Activated naive CD8-positive, alpha-beta T cell treated with anti-CD3 and anti-CD28 coated beads, Interleukin-2, amount 50 U/mL, for 24 hours (primary cell): ENCODE measurements at places on chromosomes 5 and 9.
A peak's percentile ranks its signal among the peaks of the same experiment; 100 is the strongest.

- peaks cover 19% of the 10 kb centered on the region for H3K4me1 ChIP-seq
- no peaks in the 10 kb centered on the region for H3K36me3 ChIP-seq
- H3K27me3 ChIP-seq = peaks cover 5% of the 10 kb centered on the region
- no peak overlapping the region for H3K27ac ChIP-seq
- no peak overlapping the region for H3K4me3 ChIP-seq
Observed at GRCh38 chr5:6273749-6274148, 104.6 kb downstream of the MED10 start.

DNA sequence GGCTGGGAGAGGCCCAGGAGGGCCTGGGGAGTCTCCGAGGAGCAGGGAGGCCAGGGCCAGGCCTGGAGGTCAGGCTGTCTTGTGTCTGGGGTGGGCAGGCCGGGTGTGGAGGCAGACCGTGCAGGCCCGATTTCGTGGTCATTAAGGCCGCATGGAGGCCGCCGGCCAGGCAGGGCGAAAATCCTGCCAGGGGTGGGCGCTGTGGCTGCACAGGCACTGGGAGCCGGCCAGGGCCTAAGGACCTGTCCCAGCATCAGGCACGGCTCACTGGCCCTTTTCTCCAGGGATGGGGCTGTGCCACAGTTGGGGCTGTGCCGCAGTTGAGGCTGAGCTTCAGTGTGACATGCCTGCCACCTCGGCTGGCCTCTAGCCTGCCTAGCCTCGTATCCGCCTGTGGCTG lies 35.9 kb downstream of the ASS1 start:
- H3K4me3 ChIP-seq = no peak overlapping the region
- H3K27ac ChIP-seq = no peak overlapping the region
- no peaks in the 10 kb centered on the region for H3K36me3 ChIP-seq
- peaks cover 20% of the 10 kb centered on the region for H3K27me3 ChIP-seq
- no peak for DNase-seq

- peaks cover 63% of the 10 kb centered on the region for H3K36me3 ChIP-seq
- H3K4me1 ChIP-seq = peaks cover 3% of the 10 kb centered on the region
- DNase-seq = no peak
- peak overlapping the region; percentile 28 for H3K27ac ChIP-seq
- no peaks in the 10 kb centered on the region for H3K27me3 ChIP-seq
Observed at GRCh38 chr5:151110122-151110681, 29.4 kb upstream of the TNIP1 start.

DNA sequence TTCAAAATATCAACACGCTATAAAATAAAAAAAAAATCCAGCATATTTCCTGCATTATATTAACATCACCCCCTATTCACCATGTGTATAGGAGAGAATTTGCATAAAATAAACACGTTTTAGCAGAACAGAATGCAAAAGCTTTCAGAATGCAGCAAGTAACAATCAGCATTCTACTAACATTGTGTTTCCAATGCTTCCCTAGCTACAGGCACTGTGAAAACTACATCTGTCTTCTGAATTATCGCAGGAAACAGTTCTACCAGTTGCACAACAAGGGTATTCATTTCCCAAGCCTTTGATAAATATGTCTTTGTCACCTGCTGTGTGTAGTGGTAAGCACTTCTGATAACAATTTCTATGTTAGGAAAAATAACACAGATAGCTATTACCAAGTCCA lies 1015.8 kb downstream of the CDH18 start:
- no peaks in the 10 kb centered on the region for H3K4me1 ChIP-seq
- no peak overlapping the region for H3K27ac ChIP-seq
- H3K27me3 ChIP-seq = no peaks in the 10 kb centered on the region
- H3K4me3 ChIP-seq = no peak overlapping the region
- DNase-seq = no peak
- H3K36me3 ChIP-seq = no peaks in the 10 kb centered on the region

- no peaks in the 10 kb centered on the region for H3K36me3 ChIP-seq
- no peak overlapping the region for H3K4me3 ChIP-seq
- H3K27ac ChIP-seq = no peak overlapping the region
- no peak for DNase-seq
- H3K4me1 ChIP-seq = no peaks in the 10 kb centered on the region
- no peaks in the 10 kb centered on the region for H3K27me3 ChIP-seq
Observed at GRCh38 chr5:114038756-114039155, 323.1 kb upstream of the KCNN2 start.

DNA sequence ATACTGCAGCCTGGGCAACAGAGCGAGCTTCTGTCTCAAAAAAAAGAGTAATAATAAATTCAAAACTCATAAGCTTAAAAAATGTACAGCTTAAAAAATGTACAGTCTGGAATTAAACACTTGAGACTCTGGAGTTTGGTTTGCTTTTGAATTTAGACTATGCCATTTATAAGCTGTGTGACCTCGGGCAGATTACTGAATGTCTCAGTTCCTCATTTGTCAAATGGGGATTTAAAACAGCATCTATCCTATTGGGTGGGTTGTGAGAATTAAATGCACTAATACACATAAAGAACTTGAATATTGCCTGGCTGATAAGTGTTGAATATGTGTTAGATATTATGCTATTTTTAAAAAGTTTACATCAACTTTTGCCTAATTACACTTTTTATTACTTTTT lies 98.4 kb downstream of the SCAMP1 start:
- no peak overlapping the region for H3K4me3 ChIP-seq
- no peak overlapping the region for H3K27ac ChIP-seq
- H3K27me3 ChIP-seq = no peaks in the 10 kb centered on the region
- H3K36me3 ChIP-seq = peaks cover 29% of the 10 kb centered on the region

- H3K4me3 ChIP-seq = no peak overlapping the region
- H3K27me3 ChIP-seq = no peaks in the 10 kb centered on the region
- no peaks in the 10 kb centered on the region for H3K4me1 ChIP-seq
- H3K27ac ChIP-seq = no peak overlapping the region
- DNase-seq = no peak
Observed at GRCh38 chr9:134419000-134419683, 92.9 kb downstream of the RXRA start.

DNA sequence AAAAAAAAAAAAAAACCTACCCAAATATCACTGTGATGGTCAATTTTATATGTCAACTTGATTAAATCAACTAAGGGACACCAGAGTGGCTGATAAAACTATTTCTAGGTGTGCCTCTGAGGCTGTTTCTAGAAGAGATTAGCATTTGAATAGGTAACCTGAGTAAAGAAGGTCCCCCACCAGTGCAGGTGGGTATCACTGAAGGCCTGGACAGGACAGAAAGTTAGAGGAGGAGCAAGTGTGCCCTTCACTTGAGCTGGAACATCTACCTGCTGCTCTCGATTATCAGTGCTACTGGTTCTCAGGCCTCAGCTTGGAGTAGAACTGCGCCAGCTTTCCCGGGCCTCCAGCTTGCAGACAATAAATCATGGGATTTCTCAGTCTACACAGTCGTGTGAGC lies 88.7 kb downstream of the TLE1 start:
- H3K4me1 ChIP-seq = peaks cover 21% of the 10 kb centered on the region
- no peak overlapping the region for H3K27ac ChIP-seq
- H3K27me3 ChIP-seq = peaks cover 7% of the 10 kb centered on the region

DNA sequence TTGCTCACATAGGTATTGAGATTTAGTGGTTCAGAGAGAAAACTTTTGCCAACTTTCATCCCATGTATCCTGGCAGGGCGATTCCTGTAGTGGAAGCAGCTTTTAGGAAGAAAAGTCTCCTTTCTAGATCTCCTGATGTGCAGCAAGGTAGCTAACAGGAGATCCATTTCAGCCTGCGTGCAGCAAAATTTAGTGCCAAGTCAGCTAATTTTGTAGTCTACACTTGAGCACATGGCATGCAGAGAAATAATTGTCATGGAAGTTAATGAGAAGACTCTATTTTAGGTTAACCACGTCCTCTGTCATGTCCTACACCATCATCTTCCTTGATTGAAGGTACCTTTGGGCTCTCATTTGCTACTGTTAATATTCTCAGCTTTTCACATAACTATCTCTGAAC lies 165.8 kb downstream of the PTPRD start:
- no peaks in the 10 kb centered on the region for H3K27me3 ChIP-seq
- H3K4me3 ChIP-seq = no peak overlapping the region
- H3K4me1 ChIP-seq = no peaks in the 10 kb centered on the region
- H3K27ac ChIP-seq = no peak overlapping the region

- no peak overlapping the region for H3K4me3 ChIP-seq
- no peak for DNase-seq
- no peak overlapping the region for H3K27ac ChIP-seq
- H3K27me3 ChIP-seq = peaks cover 30% of the 10 kb centered on the region
Observed at GRCh38 chr5:132510076-132510475, 19.5 kb upstream of the IRF1 start.

DNA sequence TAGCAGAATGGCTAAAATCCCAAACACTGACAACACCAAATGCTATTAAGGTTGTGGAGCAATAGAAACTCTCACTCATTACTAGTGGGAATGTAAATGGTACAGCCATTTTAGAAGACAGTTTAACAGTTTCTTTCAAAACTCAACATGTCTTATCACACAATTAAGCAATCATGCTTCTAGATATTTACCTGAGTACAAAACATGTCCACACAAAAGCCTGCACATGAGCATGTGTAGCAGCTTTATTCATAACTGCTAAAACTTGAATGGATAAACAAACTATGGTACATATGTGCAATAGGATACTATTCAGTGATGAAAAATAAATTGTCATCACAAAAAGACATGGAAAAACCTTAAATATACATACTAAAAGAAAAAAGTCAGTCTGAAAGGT lies 31.5 kb downstream of the SLC25A46 start:
- H3K36me3 ChIP-seq = peaks cover 4% of the 10 kb centered on the region
- no peak for DNase-seq
- H3K4me3 ChIP-seq = no peak overlapping the region
- no peak overlapping the region for H3K27ac ChIP-seq
- H3K4me1 ChIP-seq = no peaks in the 10 kb centered on the region

DNA sequence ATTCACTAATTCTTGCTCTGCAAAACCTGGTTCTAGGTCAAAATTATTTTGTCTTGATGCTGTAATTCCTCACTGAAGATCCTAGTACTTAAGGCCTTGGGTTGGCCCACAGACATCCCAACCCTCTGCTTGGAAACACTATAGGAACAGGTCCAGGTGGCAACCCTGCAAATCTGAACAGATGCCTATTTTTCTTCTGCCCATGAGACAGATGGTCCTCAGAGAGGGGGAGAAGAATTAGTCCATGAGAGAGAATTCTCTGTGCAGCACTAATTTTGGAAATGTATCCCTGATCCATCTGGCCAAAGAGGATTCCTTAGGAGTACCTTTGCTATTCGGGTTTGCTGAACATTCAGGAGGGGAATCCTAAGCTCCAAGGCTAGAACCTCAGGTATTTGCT lies 156.3 kb downstream of the ELAVL2 start:
- H3K4me3 ChIP-seq = no peak overlapping the region
- H3K4me1 ChIP-seq = no peaks in the 10 kb centered on the region
